ENCODE measurements at places on chromosomes 1 and 21.

DNA sequence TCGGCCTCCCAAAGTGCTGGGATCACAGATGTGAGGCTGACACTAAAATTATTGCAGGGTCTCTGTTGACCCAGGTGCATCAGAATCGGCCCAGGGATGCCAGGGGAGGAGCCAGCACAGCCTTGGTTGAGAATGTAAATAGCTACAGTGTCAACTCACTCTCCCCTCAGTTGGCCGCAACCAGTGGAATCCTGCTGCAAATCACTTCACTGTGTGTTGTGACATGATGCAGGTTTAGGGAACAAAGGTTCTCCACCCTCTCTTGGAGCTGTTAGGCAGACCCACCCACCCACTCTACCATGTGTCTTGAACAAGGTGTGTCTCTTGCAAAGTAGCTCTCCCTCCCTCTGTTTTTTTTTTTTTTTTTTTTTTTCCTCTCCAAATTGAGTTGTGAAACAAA is 60.5 kb upstream of the SOD1 start:
- no peak for DNase-seq

GRCh38 chr1:171800342-171800741 is 18.9 kb downstream of the METTL13 start:
- no peak for DNase-seq

GRCh38 chr1:57678138-57678537 is 254.3 kb upstream of the DAB1 start:
- no peak for DNase-seq

DNA sequence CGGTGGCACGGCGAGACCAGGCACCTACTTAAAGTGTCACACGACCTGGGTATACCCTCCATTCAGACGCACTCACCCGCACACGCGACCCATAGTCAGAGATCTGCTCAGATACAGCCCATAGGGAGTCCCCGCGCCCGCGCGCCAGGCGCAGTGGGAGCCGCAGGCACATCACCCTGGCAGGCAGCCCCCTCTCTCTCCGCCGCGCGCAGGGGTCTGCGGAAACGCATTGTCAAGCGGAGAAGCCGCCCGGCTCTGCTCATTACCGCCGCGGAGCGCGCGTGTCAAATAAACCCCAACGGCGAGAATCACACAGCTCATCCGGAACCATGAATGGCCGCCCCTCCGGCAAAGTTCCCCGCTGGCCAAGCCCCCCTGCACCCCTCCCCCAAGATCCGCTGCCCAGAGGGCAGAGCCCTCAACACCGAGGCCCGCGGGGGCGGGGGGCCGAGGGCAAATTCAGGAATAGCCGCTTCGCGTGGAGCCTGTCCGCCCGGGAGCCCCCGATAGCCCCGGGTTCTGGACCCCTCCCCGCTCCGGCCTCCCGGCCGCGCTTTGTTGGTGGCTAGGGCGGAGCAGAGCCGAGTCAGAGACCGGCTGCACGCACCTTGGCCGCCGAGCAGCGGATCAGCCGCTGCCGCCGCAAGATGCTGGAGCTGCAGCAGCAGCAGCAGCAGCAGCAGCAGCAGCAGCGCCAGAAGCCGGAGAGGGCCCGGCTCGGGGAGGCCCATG is 522 bp downstream of the LRP8 start:
- peak; percentile 60 for DNase-seq

DNA sequence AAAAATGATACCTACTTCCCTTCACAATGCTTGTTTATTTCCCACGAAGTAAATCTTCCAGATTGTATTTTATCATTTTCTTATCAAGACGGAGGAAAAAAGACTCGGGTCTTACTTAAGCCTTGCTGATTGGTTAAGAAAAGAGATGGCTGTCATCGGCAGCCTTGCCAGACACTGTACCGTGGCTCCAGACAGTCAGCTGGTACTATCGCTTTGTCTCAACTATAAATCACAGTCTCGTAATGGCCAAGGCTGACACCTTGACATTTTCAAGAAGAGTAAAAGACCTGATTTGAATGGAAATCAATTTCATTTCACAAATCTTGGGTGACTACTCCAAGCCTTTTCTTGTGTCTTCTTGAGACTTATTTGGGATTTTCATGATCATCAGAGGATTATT is 868.0 kb downstream of the USP25 start:
- no peak for DNase-seq

DNA sequence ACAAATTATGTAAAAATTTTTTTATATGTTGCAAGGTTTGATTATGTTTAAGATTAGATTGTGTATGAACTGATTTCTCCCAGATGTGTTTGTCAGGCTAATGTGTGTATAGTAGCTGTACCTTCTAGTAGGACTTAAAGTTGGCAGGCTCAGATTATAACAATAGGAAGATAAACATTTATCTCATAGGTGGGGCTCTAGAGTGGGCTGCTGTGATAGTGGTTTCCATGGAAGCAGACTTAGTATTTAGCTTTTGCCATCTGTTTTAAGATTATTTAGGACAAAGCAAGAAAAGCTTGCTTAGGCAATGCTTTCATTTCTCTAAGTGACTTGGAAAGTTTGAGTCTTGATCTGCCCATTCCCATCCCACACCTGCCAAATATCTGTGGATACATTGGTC is 187.7 kb upstream of the CACYBP start:
- DNase-seq = no peak

DNA sequence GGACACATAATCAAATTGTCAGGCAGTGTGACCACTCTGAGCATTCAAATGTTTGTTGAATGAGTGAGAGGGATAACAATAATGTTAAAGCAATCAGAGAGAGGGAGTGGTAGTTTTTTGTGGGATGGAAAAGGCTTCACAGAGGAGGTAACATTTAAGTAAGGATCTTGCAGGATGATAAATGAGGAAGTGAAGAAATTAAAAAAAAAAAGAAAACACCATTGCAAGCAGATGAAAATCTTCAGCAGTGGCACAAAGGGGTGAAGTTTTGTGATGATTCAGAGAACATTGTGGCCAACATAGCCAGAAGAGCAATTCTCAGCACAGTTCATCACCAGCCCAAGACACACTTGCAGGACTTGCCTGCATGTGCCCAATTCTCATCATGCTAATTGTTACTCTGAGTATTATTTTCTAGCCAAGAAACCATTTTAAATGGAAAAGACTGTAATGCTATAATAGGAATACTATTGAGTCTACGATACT is 35.0 kb downstream of the OVGP1 start:
- DNase-seq = no peak

DNA sequence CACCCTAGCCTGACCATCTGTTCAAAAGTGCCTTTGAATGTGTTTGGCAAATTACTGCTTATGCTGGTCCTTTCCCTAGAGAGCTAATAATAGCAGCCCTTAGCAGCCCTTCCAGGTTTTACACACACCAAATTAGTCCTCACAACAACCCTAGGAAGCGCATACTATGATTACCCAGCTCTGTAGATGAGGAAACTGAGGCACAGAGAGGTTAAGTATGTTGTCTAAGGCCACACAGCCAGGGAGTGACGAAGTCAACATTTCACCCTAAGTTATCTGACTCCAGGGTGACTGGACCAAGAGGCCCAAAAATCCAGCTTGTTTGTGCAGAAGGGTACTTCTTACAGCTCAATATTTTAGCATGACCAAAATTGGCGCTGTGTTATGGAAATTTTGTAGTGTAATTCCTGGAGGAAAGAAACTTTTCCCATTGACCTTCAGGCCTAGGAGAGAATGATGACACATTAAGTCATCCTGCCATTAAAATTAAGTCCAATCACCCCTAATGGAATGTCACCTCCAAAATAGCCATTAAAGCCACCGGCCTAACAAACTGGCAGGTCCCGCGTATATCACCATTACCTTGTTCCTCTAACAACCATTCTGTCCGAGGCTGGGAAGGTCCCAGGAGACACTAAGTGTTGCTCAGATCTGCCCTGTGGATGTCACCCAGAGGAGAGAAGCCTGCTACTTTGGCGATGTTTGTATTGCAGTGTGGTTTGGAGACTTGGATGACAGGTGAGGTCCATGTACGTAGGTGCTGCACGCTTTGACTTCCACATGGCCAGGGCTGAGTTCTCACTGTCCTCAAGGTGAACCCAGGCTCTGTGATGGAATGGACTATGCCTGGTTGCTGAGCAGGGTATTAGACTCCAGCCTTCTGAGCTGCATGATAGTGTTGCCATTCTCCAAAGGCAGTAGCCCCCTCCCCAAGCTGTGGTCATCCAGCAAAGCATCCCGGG is 258.3 kb downstream of the TOMM20 start:
- DNase-seq = no peak

All from activated CD8-positive, alpha-beta memory T cell treated with anti-CD3 and anti-CD28 coated beads, Interleukin-2, amount 50 U/mL, for 4 hours (primary cell).